Ovary (tissue), 10 donors: ENCODE measurements at places on chromosomes 6 and 20.

DNA sequence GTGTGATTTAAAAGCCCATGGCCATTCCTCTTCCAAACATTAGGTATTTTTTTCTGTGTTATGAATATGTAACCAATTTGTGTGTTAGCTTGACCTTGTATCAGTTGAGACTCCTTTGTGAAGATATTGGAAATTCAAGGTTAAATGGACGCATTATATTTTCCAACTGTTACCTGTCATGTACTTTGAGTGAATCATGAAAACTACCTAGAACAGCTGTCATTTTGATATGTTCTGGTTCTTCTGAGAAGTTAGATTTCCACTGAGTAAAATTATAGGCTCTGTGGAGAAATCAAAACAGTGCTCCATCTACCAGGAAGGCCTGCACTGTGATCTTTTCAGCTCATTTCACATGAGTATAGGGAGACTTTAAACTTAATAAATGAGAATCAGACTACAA is 470.0 kb downstream of the NKAIN2 start:
- no peak for DNase-seq

DNA sequence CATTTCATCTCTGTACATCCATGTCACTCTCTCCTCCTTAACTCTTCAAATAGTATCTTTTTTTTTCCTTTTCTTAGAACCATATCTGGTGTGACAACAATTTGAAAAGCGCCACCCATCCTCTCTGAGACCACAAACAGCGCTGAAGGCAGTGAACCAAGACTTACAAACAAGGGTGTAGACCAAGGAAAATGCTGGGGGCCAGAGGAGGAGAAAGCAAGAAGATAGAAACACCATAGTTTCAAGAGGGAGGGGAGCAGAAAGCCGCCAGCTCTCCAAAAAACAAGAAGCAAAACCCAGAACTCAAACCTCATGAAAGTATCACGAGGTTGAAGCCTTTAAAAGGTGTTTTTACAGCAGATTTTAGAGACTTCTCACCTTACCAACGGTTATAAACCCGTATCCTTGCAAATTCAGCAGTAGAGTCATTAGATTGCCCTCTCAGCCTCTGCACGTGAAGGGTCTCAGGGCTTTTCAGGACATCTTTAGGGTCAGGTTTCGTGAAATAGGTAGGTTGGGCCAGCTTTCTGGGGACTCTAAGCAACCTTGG is 13.3 kb upstream of the RIPOR2 start:
- no peak for DNase-seq

DNA sequence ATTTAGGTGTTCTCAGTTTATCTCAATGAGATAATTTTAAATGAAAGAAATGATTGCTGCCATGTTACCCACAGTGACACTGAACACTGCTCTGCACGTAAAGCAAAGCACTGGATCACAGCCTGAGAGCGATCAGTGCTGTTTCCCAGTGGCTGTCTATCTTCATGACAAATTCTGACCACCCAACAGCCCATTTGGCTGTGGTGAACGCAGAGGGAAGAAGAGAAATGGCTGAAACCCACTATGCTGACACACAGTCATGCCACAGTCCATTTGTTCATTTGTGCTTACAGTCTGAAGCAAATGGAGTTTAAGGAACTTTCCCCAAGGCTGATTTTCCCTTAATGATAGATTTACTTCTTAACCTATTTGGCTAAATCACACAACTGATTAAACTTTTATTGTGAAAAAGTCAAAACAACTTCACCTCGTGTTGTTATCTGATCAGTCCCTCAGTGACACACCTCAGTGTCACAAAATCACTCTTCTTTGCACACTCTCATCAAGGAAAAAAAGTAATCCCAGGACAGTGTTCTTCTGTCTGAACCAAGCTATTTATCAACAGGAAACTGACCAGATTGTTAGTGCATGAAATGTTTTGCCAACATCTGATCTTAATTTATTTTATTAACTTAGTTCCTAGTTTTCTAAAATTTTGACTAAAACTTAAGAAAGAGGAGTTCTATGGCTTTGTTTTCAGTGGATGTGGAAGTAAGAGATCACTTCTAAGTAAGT is 225.1 kb downstream of the TBX18 start:
- no peak for DNase-seq

DNA sequence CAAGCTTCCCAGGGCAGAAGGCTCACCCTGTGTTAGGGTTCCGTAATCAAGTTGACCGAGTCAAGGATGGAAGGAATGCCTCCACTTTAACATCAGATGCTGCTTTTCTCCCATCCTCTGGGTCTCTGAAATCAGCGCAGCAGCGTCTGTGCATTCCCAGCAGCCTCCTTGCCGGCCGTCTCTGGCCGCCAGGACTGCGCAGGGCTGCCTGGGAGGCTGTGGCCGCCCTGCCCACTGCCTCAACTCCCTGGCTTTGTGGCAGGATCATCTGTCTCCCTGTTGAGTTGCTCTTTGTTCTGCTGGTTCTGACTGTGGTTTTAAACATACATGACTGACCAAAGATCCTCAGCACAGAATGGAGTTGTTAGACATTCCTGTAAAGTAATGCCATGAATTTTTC is 56.5 kb downstream of the DLL1 start:
- DNase-seq, result no peak

DNA sequence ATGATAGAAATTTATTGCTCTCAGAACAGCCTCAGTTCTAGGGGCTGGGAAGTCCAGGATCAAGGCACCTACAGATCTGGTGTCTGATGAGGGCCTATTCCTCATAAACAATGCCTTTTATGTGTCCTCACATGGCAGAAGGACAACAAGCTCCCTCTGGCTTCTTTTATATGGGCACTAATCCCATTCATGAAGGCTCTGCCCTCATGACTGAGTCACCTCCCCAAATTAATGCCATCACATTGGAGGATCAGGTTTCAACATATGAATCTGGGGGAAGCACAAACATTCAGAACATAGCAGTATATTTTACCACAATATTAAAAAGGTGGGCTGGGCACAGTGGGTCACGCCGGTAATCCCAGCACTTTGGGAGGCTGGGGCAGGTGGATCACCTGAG is 58.5 kb upstream of the CCN6 start:
- DNase-seq, result no peak

GRCh38 chr6:946546-946945 is 253.6 kb upstream of the EXOC2 start:
- DNase-seq, result no peak

- DNase-seq, result no peak
Observed at GRCh38 chr6:120147071-120147871, 797.7 kb upstream of the MAN1A1 start.

- DNase-seq, result no peak
Observed at GRCh38 chr6:155085582-155086257, 90.6 kb downstream of the TIAM2 start.

- DNase-seq, result no peak
Observed at GRCh38 chr20:12256806-12257205, 339.1 kb downstream of the BTBD3 start.

DNA sequence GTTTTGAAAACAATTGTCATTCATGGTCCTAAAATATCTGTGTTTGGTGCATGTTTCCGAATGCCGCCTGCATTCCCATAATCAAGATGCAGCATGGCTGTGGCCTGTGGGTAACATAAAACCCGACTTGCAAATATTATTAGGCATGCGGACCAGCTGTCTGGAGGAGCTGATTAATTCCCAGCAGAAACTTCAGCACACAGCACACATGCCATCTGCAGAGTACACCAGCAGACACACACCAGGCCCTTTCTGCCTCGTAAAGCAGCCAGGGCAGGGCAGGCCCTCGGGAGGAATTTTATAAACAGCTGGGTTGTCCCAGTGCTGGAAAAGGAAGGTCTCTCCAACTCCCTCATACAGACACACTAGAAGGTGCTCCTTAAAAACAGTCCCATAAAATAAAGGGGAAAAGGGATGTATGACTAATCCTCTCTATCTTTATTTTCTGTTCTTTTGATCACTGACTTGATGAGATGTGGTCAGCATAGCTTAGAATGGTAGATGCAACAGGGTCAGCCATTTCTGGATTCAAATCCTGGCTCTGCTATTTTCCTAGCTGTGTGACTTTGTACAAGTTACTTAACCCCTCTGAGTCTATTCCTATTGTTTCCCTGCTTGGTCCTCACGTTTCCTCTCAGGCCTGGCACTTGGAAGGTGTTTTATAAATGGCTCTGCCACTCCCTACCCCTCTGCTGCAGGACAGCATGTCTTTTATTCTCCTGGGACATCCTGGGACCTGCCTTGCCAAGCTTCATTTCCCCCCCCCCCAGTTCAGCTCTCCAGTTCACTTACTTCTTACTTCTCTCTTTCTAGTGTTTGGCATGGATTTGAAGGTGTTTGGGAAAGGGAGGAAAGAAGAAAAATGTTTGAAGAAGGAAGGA is 85.9 kb upstream of the TRAF3IP2 start:
- DNase-seq, result no peak

DNA sequence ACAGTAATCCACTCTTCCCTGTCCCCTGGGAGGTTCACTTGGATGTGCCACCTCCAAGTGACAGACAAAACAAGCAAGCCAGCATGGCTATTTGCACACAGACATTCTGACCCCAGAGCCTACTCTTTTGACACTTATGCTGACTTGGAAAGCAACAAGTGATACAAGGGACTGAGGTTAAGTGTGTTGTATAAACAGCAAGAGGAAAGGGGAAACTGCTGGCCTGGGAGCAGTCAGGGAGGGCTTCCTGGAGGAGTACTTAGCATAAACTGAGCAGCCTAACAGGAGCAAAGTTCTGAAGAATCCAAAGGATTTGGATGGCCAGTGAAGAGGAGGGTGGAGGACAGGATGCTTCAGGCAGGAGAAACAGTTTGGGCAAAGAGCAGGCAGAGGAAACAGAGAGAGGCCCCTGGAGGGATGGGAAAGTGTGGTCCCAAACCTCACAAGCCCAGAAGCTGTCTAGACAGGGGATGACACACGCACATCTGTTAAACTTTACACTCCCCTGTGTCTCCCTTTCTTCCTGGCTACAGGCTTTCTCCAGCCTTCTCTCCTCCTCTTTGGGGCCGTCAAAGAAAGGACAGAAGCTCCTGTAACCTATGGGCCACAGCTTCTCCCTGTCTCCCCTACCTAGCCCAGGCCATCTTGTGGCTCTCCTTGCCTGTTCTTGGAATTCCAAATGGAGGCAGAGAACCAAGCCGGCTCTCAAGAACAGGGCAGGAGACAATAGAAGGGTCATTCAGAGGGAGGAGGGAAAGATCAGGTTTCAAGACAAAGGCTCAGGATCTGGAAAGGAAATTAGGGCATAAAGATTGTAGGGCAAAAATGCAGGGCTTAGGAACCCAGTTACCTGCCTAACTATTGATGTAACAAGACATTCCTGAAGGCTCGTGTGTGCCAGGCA is 19.3 kb downstream of the SULF2 start:
- DNase-seq, result no peak

DNA sequence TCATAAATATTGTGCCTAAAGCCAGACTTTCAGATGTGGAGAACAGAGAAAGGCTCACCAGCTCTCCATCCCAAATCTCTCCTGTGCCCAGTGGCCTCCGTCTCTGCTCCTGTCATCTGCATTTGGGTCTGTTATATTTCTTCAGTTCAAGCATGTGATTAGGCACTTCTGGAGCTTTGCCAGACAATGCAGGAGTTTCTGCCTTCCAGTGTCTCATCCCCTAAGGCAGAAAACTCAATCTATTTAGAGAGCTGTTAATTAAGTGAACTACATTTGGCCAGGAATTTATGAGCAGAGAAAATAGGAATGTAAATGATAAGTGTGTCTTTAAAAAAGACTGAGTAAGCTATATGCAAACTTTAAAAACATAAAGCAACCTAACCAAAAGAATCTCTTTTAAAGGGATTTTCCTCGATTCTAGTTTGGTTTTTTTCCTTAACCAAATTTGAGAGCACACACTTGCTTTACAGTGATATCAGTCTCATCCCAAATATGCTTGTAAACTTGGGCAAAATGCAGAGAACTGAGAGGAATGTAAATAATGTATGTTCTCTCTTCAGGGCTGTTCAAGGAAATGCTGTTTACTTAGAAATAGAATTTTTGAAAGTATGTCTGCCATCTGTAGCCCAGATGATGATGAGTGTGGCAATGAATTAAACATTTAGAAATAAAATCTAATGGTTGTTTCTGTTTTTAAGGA is 113.9 kb downstream of the ELOVL4 start:
- no peak for DNase-seq

- no peak for DNase-seq
Observed at GRCh38 chr6:157456524-157456829, 75.5 kb downstream of the ZDHHC14 start.

DNA sequence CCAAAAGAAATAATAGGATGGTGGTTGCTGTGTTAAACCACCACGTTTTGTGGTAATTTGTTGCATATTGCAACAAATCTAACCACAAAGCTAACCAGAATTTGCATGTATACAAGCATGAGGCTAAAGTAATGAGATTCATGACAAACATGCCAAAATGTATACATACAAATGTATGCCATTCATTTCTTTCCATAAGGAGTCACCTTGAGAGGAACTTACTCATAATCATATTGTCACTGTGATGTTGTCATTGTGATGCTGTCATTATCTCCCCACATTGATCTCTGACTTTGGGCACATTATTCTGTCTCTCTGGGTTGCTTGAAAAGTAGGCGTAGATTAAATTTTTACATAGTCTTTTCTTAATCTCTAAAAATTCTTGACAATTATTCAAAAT is 886.8 kb upstream of the FLRT3 start:
- no peak for DNase-seq

DNA sequence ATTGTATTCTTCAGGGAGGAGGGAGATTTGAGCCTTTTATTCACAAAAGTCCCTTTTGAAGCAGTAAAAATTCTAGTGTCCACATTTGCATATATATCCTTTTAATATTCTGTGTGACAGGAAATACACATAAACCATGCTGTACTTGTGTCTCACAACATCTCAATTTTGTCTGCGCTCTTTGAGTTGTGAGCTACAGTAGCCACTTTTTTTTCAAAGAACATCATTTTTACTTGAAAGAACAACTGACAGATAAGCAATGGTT is 21.3 kb downstream of the LMBRD1 start:
- DNase-seq, result no peak

- DNase-seq, result no peak
Observed at GRCh38 chr6:153192943-153193885, 62.1 kb upstream of the RGS17 start.

DNA sequence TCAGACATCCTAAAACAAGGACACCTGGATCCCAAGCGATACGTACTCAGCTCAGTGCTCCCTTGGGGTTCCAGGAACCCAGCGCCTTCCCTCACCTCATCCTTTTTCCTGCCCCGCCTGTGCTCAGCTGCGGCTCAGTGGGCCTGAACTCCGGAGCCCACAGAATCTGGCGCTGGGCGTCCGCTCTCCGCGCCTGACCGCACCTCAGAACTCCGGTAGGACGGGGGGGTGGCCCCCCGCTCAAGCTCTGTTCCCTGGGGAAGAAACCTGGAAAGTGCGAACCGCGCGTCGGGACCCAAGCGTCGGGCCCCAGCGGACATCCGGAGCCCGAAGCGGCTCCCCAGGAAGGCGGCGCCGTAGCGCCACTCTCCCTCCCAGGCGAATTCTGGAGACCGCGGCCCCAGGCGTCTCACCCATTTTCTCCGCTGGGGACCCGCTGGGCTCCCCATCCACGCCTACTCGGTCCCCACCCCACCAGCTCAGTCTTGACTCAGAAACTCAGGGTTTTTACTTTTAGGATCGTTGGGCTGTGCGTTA is 336 bp upstream of the LY6G5C start:
- DNase-seq, result peak; percentile 64

DNA sequence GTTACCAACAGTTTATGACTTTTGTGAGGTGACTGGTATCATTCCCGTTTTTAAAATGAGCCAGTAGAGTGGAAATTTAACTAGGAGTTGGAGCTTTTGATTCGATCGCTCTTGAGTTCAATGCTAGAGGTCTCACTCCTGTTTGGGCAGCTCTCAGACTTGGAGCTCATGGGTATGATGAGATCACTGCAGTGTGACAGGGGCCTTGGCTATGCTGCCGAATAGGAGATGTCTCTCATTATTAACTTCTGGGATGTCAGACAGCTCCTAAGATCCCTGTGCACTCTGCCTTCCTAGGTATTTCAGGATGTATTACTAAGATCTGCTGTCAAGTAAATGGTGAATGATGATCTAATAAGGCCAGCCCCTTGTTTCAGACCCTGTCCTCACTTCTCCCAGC is 20.4 kb downstream of the AKAP12 start:
- DNase-seq, result no peak
